ENCODE measurements at places on chromosomes 3 and 15.

GRCh38 chr15:63255489-63255990 is 21.9 kb upstream of the APH1B start:
- no peak for DNase-seq

DNA sequence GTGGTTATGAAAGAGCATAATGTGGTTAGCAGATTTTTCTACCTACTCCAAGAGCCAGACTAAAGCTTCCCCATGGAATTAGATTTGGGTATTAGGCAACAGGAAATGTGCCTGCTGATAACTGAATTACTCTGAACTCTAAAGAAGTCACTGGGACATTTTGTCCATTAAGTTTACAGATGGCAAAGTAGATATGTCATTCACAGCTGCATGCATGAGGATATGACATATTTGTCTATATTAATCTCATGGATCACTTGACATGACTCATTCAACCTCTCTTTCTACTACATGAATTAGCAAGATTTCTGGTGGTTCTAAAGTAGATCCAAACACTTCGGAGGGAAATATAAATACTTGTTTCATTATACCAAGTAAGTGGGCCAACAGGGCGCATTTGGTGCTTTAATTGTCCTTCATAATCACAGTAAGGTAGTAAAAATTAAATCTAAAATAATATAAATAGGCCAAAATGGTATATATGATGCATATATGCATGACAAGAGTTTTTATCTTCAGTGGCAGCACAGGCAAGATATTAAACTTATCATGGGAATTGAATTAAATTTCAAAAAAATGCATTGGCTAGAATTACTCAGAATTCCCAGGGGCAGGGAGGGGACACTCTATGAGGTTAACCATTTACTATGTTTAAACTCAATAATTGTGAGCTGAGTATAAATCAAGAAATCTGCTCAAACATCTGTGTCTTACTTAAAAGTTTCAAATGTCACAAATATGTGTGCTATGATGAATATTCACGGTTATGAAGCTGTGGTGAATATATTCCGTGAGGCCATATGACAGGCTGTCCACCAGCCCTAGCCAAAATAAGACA is 365.3 kb upstream of the KCNMB2 start:
- no peak for DNase-seq

DNA sequence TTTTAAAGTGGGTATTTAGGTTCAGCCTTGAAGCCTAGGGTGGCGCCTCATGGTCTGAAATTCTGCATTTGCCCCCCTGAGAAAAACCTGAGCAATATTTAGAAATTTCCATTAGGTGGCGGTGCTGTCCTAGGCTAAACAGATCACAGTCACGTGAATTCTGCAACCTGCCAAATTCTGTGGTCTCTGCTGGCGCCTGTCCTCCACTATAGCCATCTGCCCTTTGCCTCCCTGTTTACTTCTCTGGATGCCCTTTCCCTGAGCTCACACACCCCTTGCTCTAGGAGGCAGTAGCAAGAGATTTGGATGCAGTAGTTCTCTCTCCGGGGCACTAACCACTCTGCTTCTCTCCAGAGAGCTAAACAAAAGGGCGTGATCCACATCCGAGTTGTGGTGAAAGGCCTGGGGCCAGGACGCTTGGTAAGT is 9.1 kb downstream of the MRPS11 start:
- DNase-seq, result peak; percentile 53

- no peak for DNase-seq
These were observed 690.2 kb upstream of the DPPA4 start for GRCh38 chr3:110027446-110028080.

DNA sequence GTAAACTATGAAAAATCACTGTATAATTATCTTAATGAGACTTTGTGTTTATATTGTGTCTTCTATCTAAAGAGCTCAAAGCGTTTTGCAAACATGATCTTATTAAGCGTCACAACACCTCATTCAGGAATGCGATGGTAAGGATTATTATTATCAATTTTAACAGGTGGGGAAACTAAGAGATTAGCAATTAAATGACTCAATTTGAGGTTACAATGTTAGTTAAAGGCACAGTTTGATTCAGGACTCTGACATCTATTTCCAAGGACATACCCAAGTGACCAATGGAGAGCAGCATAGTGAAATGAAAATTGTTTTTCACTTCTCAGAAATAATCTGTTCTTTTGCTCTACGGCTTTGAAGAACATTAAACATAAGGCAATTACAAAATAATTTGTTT is 74.6 kb downstream of the FMN1 start:
- no peak for DNase-seq

GRCh38 chr15:79978655-79979514 is 7.9 kb upstream of the BCL2A1 start:
- no peak for DNase-seq

DNA sequence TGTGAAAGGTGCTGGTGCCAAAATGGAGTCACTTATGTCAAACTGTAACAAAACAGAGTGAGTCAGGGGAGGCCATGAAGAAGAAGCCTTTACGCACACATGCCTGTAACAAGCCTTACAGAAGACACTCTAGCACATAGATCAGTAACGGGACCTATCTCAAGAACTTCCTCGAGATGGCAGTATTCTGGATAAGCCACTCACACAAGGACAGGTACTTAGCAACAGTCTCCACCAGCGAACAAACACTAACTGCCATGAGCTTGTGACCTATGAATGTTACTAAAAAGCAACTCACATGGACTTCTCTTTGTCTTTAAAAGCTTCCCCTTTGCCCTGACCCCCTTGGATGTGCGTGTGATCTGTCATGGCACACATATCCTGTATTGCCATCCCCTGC is 235.1 kb downstream of the CD47 start:
- no peak for DNase-seq

DNA sequence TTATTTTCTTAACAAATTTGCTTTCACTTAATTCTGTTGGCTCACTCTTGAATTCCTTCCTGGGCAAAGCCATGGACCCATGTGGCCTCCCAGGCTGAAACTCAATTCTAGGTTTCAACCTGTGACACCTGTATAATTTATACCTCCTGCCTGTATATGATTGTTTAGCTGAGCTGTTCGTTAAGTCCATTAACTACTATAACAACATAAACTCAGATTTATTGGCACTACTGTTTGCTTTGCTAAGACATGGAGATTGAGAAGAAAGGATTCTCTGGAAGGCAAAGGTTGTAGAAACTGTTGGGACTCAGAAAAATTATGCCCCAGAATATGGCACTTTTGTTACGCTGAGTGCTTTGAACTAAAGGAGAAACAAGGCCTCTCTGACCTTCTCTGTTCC is 26.7 kb upstream of the CCDC50 start:
- DNase-seq, result no peak

- DNase-seq, result no peak
These were observed 127.7 kb upstream of the IQSEC1 start for GRCh38 chr3:13200946-13201345.

DNA sequence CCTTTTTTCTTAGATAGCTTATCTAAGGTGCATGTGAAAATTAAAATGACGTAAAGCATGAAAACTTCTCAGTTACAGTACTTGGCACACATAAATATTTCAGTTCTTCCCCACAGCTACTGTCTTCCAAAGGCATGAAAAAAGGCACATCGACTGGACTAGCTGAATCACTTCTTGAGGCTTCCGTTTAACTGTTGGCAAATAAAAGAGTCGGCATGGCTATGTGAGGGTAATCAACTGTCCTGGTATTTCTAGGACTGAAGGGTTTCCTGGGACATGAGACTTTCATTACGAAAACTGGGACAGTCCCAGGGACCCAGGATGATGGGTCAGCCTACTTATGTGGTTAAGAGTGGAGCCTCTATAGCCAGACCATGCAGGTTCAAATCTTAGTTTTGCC is 168.2 kb downstream of the TPRG1 start:
- no peak for DNase-seq

- no peak for DNase-seq
These were observed 61.6 kb upstream of the IQSEC1 start for GRCh38 chr3:13134879-13135206.

DNA sequence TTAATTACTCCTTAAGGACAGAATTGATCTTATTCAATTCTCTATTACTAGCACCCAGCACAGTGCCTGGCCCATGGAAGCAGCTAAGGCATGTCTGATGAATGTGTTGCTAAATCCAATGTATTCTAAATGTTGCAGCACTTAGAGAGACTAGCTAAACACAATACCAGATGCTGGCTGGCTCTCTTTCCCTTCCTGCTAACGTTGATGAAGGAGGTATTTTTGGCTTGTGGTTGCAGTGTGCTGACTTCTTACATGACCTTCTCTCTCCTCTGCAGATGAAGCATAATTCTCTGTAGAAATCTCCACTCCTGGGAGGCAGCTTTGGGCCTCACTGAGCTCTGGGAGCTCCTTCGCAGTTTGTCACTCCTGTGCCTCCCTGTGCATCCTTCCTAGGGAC is 183.6 kb downstream of the PEX5L start:
- no peak for DNase-seq

DNA sequence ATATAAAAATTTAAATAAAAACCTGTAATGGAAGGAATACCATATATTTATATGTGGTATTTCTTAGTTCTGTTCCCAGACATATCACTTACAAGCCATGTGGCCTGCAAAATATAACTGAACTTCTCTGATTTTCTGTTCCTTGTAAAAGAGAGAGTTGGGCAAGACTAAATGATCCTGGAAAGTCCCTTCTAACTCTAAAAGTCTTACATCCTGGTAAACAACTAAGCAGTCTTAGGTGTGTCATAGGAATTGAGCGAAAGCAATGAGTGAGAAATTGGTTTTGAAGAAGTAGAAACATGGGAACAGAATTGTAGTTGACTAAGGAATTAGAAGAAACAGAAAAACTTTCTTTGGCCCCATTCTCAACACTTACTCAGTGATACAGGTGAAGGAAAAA is 25.3 kb upstream of the IL20RB start:
- no peak for DNase-seq

Measured in dorsolateral prefrontal cortex (tissue), 122 donors.